ENCODE measurements at places on chromosomes 3 and 15.

DNA sequence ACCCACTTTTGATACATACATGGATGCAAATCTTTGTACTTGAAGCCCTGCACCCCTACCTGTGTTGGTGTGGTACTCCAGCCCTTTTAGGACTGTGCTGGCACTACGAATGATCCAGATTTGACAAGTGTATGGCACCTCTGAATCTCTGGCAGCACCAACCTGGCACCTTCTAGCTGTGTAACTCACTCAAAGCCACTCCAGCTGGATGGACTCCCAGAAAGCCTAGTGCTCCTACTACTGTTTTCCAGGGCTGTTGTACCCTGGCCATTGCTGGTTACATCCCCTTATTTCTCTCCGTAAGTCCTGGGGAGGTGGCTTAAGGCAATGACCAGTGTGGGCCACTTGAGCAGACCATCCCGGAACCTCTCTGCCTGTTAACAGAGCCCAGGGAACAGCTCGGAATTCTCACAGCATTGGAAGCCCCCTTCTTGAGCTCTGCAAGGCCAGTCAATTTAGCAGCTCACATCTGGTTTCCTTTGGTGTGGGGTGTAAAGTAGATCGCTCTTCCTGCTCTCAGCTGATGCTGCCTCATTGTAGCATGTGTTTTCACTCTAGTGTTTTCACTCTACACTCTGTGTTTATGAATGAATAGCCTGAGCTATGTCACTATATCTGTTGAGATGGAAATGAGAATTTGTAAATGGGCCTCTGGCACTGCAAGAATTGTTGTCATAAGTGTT lies 12.2 kb downstream of the CALML4 start:
- DNase-seq = no peak

- DNase-seq = no peak
Measured at GRCh38 chr3:194135516-194135805, 487 bp upstream of the HES1 start.

DNA sequence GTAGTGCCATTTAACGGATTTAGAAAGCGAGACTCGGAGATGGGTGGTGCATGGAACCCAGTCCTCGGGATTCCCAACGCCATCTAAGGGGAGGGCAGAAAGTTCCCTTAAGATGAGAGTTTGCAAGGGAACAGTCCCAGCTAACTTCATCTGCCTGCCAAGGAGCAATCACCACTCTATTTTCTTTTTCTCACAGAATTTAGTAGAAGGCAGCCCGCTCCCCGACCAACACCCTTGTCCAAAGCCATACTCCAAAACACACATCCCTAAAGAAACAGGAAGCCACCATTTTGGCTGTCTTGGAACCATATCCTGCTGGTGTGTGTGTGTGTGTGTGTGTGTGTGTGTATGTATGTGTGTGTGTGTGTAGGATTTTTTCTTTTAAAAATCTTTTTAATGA lies 7.1 kb upstream of the FGD5 start:
- DNase-seq = peak; percentile 75

- peak; percentile 78 for DNase-seq
Measured at GRCh38 chr3:31968369-31968926, 12.6 kb downstream of the OSBPL10 start.

GRCh38 chr3:45887285-45887684 lies 942 bp downstream of the CCR9 start:
- no peak for DNase-seq

DNA sequence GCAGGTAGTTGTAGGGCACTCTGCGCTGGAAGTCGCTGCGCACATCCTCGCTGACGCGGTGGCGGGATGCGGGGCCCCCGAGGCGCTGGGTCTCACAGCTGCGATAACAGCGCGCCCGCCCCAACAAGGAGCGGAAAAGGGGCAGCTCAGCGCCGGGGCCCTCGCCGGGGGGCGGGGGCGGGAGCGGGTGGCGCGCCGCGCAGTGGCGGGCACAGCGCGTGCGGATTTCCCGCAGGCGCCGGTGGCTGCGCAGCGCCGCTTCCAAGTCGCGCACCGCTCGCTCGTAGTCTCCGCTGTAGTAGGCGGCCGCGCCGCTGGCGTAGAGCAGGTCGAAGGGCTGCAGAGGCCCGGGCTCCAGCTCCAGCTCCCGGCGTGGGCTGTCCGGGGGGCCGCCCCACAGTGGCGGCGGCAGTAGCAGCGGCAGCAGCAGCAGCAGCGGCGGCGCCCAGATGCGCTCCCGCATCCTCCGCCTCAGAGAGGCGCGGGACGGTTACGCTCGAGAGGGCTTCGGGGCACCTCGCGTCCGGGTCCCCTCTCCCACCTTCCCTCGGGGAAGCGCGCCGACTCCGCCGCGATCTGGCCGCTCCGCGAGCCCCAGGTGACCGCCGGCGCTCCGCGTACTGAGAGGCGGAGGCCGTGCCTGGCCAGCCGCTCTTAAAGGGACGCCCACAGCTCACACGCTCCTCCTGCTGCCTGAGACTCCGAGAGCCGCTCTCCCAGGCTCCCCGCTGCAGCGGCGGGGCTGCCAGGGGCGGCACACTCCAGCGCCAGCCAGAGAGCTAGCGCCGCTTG lies at the start of gene P3H2:
P3H2 (minus strand) TSS at position 629 of the 792 bp plus-strand sequence; CDS start at position 463, 166 bp downstream.
- DNase-seq = peak; percentile 93

DNA sequence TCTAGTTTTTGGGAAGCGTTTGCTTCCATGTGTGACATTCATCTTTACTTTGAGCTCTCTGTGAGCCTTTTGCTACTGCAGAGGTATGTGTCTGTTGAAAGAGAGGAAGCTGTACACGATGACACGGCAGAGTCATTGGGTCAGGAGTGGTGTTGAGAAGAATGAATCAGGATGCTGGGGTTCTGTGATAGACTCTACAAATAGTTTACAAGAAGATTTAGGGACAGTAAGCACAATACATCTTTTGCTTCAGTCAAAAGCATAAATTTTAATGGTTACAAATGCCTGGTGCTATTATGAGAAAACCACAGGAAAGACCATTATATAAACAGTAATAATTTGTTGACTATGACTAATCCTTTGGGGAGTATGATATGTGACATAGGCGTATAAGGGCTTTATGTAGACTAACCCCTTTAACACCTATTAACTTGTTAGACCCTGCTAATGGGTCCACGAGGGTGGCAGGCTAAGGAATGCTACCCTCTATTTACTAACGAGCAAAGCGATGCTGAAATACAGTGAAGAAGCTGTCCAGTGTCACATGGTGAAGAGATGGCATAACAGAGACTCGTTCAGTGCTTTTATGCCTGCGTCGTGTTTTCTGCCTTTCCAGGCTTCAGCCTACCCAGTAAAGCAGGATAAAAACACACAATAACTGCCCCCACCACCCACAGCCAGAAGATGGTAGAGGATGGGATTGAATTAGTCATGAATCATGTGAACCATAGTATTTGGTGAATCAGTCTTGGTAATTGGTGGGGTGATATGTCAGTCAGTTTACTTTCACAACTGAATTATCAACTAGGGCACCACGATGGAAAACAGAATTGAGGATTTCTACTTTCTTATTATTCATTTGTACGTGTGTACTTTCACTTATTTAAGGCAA lies 118.8 kb downstream of the LPP start:
- peak; percentile 48 for DNase-seq

DNA sequence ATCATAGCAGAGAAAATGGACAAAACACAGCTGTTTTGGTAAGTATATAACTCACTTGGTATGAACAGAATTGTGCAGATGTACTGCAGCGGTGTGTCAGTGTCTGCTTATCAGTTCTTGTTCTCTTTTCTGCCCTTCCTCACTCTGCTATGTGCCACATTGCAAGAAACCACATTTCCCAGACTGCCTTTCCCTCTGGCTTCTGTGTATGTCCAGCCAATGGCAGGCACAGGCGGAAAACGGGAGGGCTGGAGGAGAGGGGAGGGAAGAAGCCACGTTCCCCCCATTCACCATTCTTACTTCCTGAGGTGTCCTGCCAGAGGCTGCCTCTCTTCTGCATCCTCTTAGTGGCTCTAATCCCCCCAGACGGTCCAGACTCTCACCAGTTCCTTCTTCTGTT lies 15.4 kb downstream of the HHLA2 start:
- no peak for DNase-seq

DNA sequence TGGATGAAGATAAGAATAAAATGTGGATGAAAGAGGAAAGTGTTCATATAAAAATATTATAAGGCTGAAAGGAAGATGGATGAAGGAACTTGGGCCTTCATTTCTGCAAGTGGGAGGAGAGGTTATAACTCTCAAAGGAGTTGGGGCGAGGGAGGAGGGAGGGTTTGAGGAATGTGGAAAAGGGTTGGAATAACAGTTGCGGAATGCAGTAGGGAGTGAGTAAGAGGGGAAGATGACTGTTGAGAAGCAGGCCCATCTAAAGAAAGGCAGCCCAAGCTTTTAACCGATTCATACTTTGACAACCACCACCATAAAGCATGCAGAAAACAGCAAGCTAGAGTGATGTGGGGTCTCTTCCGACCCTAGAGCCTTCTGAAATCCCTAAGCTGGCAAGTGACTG lies 8.3 kb upstream of the TM4SF4 start:
- DNase-seq = peak; percentile 15

GRCh38 chr3:196868297-196868661 lies 559 bp downstream of the SENP5 start:
- no peak for DNase-seq

DNA sequence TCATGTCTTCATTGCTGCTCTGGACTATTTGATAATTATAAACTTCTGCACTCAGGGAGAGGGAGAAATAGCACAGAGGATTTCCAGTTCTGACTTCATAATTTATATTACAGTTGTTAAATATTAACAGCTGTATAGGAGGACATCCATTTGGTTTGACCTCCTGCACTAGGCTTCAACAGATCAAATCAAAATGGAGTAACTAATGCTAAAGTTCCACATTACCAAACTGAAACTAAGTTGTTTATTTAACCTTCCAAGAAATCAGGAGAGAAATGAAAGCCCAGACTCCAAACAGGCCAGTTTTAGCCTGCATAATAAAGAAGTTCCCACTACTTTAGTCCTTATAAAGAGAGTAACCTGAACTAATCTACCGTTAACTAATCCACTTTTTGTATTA lies 4.6 kb downstream of the PLSCR2 start:
- no peak for DNase-seq

DNA sequence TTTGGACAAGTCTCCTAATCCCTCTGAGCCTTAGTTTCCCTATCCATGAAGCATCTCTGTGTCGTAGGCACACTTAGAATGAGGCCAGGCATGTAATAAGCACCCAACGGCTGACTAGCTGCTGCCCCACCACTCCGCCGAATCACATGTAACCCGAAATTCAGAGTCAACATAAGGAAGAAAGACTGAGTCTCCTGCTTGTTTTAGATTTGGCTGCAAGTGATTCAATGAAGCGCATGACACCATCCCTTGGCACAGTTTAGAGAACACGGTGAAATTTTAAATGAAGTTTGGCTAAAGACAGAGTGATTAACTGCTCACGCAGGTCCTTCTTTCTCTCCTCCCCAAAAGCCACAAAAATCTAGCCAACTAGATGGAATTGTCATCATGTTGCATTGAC lies 279.2 kb downstream of the TLE3 start:
- no peak for DNase-seq

GRCh38 chr15:64264502-64264901 lies 91.5 kb downstream of the CSNK1G1 start:
- DNase-seq = no peak

GRCh38 chr3:194040516-194041273 lies 95.3 kb upstream of the HES1 start:
- DNase-seq = peak; percentile 90

GRCh38 chr3:39106851-39107387 lies 508 bp downstream of the GORASP1 start:
- DNase-seq = peak; percentile 59

- DNase-seq = no peak
Measured at GRCh38 chr3:36257158-36257852, 123.0 kb upstream of the STAC start.

GRCh38 chr3:128725547-128726022 lies 398 bp upstream of the RAB7A start:
- DNase-seq = no peak

GRCh38 chr3:122519693-122520092 lies 5.0 kb upstream of the KPNA1 start:
- no peak for DNase-seq

Data from endothelial cell of umbilical vein (primary cell).